ENCODE measurements at places on chromosomes 7 and 10.

- DNase-seq: no peak
Measured at GRCh38 chr7:47653550-47654411, 71.9 kb upstream of the TNS3 start.

GRCh38 chr7:43212921-43213320, 100.5 kb downstream of the HECW1 start:
- DNase-seq: no peak

DNA sequence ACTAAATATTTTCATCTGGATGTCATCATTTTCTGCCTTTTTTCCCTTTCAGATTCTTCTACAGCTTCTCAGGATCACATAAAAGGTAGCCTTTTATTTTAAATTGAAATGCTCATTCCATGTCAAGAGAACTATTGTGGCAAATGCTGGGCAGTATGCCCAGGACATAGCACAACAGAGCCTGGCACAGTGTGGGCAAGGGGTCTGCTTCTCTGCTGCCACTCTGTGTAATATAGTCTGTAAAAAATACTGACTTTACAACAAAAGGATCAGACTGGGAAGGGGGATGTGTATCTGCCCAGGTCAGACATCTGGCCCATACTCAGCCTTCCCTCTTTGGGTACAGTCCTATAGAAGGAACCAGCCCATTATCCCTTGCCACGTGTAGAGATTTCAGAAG, 62.7 kb downstream of the CUZD1 start:
- DNase-seq: no peak

- DNase-seq: no peak
Measured at GRCh38 chr10:128998101-128998805, 468.8 kb upstream of the MGMT start.

DNA sequence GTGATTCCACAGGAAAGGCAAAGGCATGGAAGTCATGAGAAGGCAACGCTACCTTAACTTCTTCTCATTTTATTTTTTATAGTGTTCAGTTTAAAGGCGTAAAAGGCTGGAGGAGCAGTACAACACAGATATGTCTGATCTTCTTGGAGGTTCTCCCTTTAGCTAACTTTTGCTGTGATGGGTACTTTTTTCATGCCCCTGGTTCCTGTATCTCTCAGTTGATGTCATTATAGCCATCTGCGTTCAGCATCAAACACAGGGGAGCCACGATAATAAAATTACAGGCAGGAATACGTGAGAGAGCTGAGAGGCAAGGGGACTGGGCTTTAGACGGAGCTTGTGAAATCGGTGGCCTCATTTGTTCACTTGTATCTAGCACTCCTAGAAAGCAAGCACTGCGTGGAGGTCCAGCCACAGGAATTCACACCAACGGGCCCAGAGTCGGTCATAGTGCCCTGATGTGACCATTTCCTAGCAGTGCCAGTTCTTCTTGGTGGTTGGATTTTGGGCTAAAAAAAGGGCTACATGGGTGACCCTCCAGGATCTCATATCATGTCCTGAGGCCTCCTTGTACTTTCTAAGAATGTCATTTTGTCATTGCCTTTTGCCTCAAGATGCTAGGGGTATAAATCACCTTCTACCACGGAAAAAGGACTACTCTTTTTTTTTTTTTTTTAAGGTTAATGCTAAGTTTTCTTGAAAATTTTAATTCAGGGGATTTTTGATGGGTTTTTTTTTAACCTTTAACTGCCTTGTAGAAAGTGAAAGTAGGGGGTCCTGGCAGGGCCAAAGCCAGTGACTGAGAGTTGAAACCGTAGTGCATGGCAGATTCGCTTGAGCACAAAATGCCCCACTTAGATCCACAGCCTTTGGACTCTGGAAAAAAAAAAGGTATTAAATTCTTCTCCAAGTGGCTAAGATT, 191.5 kb downstream of the CELF2 start:
- DNase-seq: no peak

GRCh38 chr10:32981760-32982159, 23.7 kb upstream of the ITGB1 start:
- DNase-seq: no peak

GRCh38 chr10:30993155-30993554, 38.5 kb downstream of the ZNF438 start:
- no peak for DNase-seq

GRCh38 chr7:139860090-139860775, 31.2 kb downstream of the TBXAS1 start:
- DNase-seq: peak; percentile 25

DNA sequence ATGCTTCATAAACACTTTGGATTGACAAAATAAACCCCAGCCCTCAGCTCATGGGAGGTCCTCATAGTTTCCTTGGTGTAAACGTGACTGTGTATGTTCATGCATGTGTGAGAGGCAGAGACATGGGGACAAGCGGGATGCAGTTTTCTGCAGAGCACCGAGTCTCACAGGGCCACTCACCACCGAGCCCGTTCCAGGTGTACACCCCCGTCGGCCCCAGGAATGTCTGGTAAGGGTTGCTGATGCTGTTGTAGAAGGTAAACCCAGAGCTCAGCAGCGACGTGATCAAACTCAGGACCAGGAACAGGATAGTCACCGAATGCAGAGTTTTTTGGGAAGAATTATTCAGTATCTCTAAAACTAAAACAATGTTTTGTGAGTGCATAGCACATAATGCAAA, 9.2 kb downstream of the CLRN3 start:
- no peak for DNase-seq

GRCh38 chr7:92423710-92424131, 23.6 kb upstream of the GATAD1 start:
- DNase-seq: no peak

GRCh38 chr10:86295351-86295750, 71.2 kb downstream of the GRID1 start:
- no peak for DNase-seq

DNA sequence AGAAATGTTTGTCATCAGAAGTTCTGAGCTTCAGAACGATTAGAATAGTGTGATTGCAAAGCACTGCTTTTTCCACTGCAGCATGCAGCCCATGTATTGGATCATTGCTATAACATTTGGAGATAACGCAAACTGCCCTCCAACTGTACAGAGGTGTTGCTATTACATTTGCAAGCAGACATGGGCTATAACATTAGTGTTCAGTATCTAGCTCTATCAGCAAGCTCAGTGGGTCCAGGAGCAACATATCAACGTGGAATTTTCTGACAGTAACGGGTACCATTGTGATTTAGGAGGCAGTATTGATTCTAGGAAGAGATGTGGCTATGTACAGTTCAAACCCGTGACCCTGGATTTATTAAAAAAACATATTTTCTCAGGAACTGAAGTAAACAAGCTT, 75.8 kb downstream of the AGMO start:
- no peak for DNase-seq

- no peak for DNase-seq
Measured at GRCh38 chr7:128783143-128783861, 7.7 kb upstream of the OPN1SW start.

GRCh38 chr7:142873281-142873784, 12.2 kb downstream of the TRPV6 start:
- no peak for DNase-seq

GRCh38 chr7:2006921-2007381, 225.8 kb downstream of the MAD1L1 start:
- DNase-seq: no peak
